Activated T-cell treated with anti-CD3 and anti-CD28 coated beads, Interleukin-2, amount 50 U/mL, for 1 hour (primary cell): ENCODE measurements at places on chromosomes 2 and 18.

DNA sequence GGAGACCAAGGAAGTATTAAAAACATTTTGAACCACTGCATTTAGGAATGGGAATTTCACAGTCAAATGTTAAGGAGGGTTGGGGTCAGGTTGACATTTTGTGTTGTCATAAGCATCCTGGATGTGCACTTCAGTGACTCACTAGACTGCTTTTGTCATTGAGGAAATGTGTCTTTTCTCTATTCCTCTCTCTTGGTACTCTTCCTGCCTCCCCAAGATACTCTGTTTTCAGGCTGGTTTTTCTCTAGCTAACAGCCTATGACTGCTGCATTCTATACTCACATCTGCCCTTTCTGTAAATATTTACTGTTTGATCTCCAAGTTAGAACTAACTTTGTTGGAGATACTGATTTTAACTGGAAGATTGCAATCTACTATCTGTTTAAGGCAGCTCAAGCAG, 23.4 kb downstream of the XRCC5 start:
- no peak for DNase-seq

GRCh38 chr2:158004126-158004764, 97.4 kb upstream of the UPP2 start:
- no peak for DNase-seq

DNA sequence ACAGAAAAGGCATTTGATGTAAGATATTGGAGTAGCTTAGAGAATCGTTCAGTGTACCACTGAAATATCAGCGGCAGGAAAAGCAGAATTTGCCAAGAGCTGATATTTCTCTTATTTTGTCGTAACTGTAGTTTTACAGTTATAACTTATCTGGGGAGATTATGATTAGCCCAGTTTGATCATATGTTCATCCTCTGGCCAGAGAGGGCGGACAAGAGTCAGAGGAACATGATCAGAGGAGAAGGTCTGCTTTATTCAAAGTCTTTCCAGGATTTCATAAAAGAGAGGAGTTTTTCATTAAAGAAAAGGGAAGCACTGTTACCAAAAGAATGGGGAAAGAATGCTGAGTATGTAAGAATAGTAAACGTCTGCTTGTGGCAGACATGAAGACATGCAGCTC, 1655.6 kb downstream of the DPP10 start:
- DNase-seq: no peak

DNA sequence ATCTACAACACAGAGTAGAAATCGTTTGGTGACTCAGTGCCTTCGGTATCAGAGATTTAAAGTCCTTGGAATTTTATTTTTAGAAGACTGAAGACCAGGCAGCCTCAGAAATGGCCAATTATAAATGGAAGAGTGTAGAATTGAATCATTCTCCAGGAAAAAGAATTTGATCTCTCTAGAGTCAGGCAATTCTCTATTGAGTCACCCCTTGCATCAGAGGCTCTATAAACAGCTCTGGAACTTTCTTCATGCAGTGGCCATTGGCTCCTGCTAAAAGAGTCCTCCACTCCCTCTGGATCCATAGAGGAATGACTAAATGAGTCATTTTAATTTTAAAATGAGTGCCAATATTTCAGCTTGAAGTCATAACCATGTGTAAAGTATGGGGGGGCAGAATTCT, 816.2 kb downstream of the TDRD15 start:
- no peak for DNase-seq

GRCh38 chr2:235570966-235571692, 77.3 kb downstream of the AGAP1 start:
- no peak for DNase-seq

GRCh38 chr2:74374509-74375205, 5.5 kb downstream of the DCTN1 start:
- no peak for DNase-seq

GRCh38 chr2:102872388-102872787, 110.6 kb downstream of the TMEM182 start:
- DNase-seq: no peak

DNA sequence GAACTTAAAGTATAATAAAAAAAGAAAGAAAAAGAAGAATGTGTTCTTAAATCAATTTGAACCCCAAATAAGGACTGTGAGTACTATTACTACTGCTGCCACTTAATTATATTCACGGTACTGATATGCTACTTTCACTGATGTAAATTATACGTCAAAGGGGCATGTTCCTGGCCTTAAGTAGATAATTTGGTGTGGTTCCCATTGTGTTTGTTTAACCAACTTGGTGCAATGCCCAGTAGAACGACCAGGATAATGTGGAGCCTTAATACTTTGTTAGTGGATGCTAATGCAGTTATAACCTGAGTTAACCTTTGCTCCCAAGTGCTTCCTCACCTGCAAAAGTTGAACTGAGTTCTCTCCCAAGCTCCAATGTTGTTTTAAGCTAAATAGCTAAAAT, 142.0 kb downstream of the NR4A2 start:
- no peak for DNase-seq

DNA sequence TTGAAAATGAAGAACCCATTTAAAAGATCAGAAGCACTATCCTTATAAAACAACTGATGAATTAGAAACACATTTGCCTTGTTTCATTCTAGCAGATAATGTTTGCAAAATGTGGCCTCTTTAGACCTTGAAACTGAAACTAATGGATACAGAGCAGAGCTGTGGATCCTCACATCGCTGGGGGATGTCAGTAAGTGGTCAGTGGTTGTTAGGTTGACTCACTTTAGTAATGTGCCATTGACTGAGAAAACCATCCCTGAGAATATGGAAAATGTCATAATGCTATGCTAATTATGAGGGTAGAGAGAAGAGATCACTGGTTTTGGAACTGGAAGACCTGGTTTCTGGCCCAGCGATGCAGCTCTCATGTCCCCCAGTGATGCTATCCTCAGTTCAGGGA, 176.7 kb downstream of the MYO1B start:
- no peak for DNase-seq

- no peak for DNase-seq
Observed at GRCh38 chr2:98170076-98170475, 83.1 kb downstream of the VWA3B start.

GRCh38 chr18:1965016-1965415, 606.3 kb downstream of the METTL4 start:
- no peak for DNase-seq

DNA sequence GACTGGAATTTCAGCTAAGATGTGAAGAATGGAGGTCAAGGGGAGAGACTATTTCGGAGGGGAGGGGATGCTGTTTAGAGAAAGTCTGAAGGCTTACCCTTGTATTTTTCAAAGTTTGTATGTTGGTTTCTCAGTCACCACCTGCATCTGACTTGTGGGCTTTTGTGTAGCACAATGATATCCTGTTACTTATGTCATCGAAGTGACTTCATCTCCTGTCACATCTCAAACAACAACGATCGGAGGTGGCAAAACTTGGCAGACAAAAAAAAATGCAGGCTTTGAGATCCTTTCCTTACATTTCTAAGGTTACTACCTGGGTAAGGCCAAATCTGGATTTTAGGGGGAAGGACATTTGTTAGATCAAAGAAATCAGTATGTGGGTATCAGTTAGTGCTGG, 11.7 kb upstream of the CXCR4 start:
- no peak for DNase-seq

- no peak for DNase-seq
Observed at GRCh38 chr18:37254236-37254754, 311.3 kb downstream of the CELF4 start.

DNA sequence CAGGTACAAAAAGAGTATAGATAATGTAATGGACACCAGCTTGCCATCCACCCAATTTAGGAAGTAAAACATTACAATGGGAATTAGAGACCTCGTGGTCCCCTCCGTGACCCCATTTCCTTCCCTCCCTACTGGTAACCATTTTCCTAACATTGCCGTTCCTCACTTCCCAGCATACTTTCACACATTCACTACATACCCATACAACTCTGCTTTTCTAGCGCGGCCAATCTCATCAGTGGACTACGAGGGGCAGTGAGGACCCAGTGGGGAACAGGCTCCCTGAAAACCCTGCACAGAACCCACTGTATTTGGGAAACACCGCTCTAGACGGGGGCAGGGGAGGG, 1.1 kb downstream of the ENOSF1 start:
- DNase-seq: no peak

GRCh38 chr2:13616059-13616458, 899.3 kb downstream of the TRIB2 start:
- DNase-seq: no peak

DNA sequence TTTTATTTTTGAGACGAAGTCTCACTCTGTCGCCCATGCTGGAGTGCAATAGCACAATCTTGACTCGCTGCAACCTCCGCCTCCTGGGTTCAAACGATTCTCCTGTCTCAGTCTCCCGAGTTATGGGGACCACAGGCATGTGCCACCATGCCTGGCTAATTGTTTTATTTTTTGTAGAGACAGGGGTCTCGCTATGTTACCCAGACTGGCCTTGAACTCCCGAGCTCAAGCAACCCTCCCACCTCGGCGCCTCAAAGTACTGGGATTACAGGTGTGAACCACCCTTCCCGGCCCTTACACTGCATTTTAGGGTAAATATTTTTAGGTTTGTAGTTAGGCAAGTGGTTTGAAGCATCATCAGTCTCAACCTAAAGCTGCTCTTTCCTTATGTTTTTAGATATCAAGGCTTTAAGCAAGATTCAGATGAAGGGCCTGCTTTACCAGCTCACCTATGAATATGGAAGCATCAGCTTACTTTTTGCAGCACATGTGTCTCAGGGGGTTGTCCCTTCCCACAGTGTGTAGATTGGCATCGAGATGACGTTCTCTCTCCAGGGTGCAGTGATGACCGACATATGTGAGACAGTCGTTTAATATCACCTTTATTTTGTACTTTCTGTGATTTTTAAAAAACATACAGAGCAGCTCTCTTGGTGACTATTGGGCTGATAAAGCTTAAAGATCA, 47.2 kb downstream of the ATIC start:
- DNase-seq: no peak

GRCh38 chr2:204220896-204221295, 284.3 kb downstream of the ICOS start:
- DNase-seq: no peak

DNA sequence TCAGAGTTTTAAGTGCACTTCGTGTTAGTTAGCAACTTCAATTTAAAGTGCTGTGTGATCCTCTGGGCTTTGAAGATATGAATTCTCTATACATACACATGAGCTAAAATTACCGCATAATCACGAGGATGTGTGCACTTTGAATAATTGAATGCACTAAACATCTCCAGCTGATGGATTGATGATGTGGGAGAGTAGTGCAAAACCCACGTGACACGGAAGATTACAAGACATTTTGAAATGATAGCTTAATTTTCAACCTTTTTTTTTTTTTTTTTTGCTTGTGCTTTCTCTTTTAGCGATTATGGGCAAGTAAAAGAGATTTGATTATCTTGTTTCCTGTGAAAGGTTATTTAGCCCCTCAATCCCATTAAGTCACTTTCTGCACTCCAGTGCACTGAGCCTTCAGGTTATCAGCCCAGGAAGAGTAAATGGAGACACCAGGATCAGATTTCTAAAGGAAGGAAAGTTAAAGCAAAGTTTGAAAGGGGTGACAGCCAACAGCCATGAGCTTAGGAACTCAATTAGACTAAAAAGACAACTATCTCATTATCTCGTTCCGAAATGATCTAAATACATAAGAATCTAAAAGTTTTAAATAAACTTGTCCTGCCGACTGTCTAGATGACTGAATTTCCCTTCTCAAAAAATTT, 81.6 kb downstream of the CDK15 start:
- no peak for DNase-seq

DNA sequence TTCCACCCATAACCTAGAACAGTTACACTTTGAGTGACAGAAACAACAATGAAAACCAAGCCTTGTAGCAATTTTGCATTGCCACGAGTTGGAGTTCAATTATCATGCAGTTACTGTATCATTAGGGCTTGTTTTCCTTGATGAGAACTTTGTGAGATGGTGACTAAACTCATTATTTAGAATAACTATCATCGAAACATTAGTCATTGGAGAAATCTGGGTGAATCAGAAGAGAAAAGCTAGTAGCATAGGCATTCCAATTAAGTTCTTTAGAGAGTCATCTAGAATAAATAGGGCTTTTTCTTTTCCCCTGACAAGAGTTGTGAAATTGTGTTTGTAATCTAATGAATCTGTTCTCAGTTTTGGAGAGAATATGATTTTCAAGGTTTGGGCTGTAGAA, 122.8 kb upstream of the DOCK10 start:
- no peak for DNase-seq

GRCh38 chr2:221943076-221943810, 355.6 kb downstream of the PAX3 start:
- DNase-seq: no peak

- DNase-seq: no peak
Observed at GRCh38 chr18:55744206-55744605, 156.2 kb upstream of the TCF4 start.

GRCh38 chr18:50924372-50924771, 43.5 kb upstream of the ELAC1 start:
- DNase-seq: no peak
